ENCODE measurements at places on chromosomes 7 and 10.

- no peak overlapping the region for H3K27ac ChIP-seq
- DNase-seq: no peak
- no peaks in the 10 kb centered on the region for H3K36me3 ChIP-seq
- no peaks in the 10 kb centered on the region for H3K27me3 ChIP-seq
- no peak overlapping the region for H3K4me3 ChIP-seq
Observed at GRCh38 chr7:144670218-144670617, 165.6 kb downstream of the TPK1 start.

DNA sequence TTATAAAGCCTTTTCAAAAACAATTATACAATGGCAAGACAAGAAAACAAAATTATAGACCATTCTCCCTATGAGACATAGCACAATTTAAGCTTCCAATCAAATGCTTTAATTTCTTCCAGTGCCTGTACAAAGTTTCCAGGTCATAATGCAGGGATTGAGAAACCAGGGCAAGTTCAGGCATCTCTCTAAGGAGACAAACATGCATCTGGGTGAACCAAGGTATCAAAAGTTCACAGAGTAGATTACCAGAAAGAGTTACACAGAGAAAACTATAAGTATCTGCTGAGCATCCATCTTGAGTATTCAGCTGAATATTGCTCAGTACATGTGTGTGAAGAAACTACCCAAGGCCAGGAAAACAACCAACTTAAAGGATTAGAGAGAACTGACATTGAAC, 89.1 kb downstream of the COL28A1 start:
- H3K27ac ChIP-seq: no peak overlapping the region
- H3K27me3 ChIP-seq: no peaks in the 10 kb centered on the region
- H3K4me1 ChIP-seq: no peaks in the 10 kb centered on the region
- DNase-seq: no peak

DNA sequence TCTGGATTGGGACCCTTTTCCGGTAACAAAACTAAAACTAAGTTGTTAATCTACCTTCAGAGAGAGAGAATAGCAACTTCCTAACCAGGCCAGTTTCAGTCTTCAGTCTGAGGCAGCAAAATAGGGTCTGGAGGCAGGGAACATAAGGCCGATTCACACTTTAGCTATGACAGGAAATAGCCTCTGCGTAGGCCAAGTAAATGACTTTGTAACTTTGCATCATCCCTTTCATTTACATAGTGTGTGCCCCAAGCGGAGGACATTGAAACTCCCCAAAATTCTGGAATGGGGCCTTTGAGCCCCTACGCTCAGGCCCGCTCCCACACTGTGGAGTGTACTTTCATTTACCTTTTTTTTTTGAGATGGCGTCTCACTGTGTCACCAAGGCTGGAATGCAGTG, 1.7 kb upstream of the UPP1 start:
- H3K4me3 ChIP-seq: no peak overlapping the region
- H3K27me3 ChIP-seq: no peaks in the 10 kb centered on the region
- DNase-seq: no peak
- peaks cover 24% of the 10 kb centered on the region for H3K36me3 ChIP-seq
- H3K4me1 ChIP-seq: peaks cover 74% of the 10 kb centered on the region

DNA sequence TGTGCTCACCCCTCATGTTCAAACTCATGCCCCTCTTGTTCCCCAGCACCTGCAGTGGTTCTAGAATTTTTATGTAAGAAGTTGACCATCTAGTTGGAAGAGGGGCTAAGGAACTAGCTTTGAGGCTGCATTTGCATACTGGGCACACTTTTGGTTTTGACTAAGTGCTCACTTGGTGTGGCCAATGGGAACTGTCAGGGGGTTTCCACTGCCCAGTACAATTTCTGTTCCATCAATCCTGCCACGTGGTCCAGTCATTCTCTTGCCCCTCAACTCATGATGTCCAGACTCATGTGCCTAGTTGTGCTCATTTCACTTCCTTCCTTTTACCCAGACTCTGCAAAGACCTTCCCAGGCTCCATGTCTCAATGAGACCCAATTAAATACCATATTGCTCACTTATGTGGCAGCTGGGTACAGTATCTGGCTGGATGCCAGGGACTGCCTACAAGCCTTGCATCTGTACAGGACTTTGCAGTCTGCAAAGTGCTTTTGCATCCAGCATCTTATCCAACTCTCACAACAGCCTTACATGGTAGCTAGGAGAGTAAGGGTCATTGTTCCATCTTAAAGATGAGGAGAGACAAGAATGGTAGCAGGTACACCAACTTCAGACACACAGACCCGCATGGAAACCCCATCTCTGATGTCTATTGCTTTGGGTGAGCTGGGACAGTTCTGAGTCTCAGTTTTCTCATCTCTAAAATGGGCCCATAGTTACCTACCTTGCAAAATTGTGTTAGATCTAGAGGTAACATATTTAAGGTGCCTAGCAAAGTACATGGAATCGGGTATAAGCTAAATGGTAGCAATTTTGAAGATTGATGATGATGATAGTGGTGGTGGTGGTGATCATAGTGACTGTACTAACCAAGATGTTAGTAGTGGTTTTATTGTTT, 30.1 kb upstream of the KCNMA1 start:
- no peak for DNase-seq
- H3K4me1 ChIP-seq: no peaks in the 10 kb centered on the region
- no peak overlapping the region for H3K27ac ChIP-seq
- no peaks in the 10 kb centered on the region for H3K36me3 ChIP-seq

- H3K36me3 ChIP-seq: no peaks in the 10 kb centered on the region
- no peaks in the 10 kb centered on the region for H3K27me3 ChIP-seq
- H3K4me1 ChIP-seq: peaks cover 36% of the 10 kb centered on the region
- H3K27ac ChIP-seq: peak overlapping the region; percentile 84
- no peak overlapping the region for H3K4me3 ChIP-seq
- no peak for DNase-seq
Observed at GRCh38 chr10:3803927-3804741, 19.1 kb upstream of the KLF6 start.

DNA sequence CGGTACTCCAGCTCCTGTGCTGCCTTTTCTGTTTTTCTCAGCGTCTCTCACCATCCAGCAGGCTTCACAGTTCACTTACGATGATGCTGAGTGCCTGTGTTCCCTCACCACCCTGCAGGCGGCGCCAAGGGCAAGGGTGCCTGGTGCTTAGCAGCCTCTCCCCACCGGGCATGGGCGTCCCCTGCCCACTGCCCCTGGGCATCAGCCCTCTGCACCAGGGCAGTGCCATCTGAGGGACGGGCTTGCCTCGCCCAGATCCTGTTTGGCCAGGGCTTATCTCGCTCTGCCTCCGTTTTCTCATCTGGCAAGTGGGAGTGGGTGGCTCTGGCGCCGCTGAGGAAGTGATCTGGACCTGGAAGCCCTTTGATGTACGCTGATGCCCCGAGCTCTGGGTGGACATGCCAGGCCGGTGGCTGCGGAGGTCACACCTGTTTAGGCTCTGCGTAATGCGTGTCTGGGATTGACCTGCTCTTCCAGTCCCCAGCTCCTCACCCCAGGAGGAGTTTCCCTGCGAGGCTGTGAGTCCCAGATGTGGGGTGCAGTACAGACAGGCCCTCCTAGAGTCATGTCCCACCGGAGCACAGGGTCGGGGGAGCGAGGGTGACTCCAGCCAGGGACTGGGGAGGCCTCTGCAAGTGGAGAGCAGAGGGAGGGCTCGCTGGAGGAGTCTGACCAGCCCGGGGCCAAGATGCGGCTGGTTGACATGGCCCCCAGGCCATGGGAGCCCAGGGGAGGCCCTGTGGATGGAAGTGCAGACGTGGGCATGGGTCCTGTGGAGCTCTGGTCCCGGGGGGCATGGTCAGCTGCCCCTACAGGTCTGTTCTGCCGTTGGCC, 11.8 kb downstream of the TTYH3 start:
- peaks cover 96% of the 10 kb centered on the region for H3K4me1 ChIP-seq
- H3K36me3 ChIP-seq: peaks cover 18% of the 10 kb centered on the region
- no peak for DNase-seq
- H3K4me3 ChIP-seq: no peak overlapping the region

GRCh38 chr10:77494327-77494726, 143.3 kb downstream of the KCNMA1 start:
- no peak for DNase-seq
- H3K27me3 ChIP-seq: no peaks in the 10 kb centered on the region
- H3K4me1 ChIP-seq: no peaks in the 10 kb centered on the region
- H3K4me3 ChIP-seq: no peak overlapping the region
- no peaks in the 10 kb centered on the region for H3K36me3 ChIP-seq

GRCh38 chr7:155257482-155258225, 40.0 kb upstream of the INSIG1 start:
- no peaks in the 10 kb centered on the region for H3K4me1 ChIP-seq
- H3K36me3 ChIP-seq: no peaks in the 10 kb centered on the region
- H3K27ac ChIP-seq: no peak overlapping the region
- H3K27me3 ChIP-seq: peaks cover 34% of the 10 kb centered on the region
- no peak for DNase-seq

DNA sequence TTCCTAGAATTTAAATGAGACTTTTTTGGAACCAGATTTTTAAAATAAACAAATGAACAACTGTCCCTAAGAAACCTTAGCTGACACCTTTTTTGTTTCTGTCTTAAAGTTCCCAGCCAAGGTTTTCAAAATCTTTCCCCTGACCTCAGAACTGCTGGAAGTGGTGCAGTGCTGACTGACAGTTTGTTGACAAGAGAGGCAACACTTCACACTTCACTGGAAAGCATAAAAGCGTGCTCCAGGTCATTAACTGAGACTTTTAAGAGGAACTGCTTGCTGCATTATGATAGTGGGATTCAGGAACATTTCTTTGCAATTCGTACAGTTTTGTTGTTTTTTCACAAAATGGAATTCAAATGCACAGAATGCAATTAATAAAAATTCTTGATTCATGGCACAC, 36.2 kb downstream of the SYPL1 start:
- H3K36me3 ChIP-seq: no peaks in the 10 kb centered on the region
- peaks cover 84% of the 10 kb centered on the region for H3K4me1 ChIP-seq
- DNase-seq: no peak
- H3K4me3 ChIP-seq: no peak overlapping the region
- peak overlapping the region; percentile 44 for H3K27ac ChIP-seq

GRCh38 chr10:118412932-118413331, 70.8 kb upstream of the FAM204A start:
- H3K36me3 ChIP-seq: no peaks in the 10 kb centered on the region
- no peak overlapping the region for H3K27ac ChIP-seq
- no peak overlapping the region for H3K4me3 ChIP-seq
- H3K4me1 ChIP-seq: no peaks in the 10 kb centered on the region
- H3K27me3 ChIP-seq: peaks cover 26% of the 10 kb centered on the region

DNA sequence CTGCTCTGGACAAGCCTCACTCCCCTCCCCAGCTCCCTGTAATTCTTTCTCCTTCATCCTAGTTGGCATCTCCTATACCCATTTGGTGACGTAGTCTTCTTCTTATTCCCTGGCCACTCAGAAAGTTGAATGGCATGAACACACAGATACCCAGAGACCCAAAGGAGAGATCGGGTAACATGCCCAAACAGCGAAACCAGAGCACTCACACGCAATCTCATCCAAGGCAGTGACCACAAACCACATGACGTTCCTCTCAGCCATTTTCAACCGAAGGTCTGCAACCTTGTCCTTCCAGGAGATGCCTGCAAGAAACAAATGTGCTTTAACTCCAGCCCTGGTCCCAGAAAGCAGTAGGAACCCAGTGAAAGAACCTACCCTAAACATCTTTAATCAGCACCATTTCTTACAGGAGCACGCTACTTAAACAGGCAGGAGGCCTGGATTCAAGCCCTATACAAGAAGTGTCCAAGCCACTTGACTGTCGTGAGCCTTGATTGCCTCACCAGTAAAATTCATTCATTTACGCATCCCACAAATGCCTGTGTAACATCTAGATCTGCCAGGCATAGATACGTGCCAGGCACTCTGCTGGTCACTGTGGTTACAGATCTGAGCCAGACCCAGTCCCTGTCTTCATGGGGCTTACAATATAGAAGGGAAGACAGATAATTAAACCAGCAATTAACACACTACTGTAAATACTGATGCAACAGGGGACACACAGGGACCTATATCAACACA, 37.1 kb downstream of the XPNPEP1 start:
- no peak for DNase-seq
- no peaks in the 10 kb centered on the region for H3K27me3 ChIP-seq
- H3K27ac ChIP-seq: no peak overlapping the region
- H3K4me1 ChIP-seq: no peaks in the 10 kb centered on the region
- H3K4me3 ChIP-seq: no peak overlapping the region

- H3K4me3 ChIP-seq: no peak overlapping the region
- no peaks in the 10 kb centered on the region for H3K4me1 ChIP-seq
- H3K27ac ChIP-seq: no peak overlapping the region
- DNase-seq: no peak
- H3K27me3 ChIP-seq: no peaks in the 10 kb centered on the region
Observed at GRCh38 chr7:100789055-100789454, 38.3 kb downstream of the EPHB4 start.
